ENCODE measurements at places on chromosomes 6 and 20.
A peak's percentile ranks its signal among the peaks of the same experiment; 100 is the strongest.

- no peak overlapping the region for H3K4me3 ChIP-seq
- H3K27ac ChIP-seq, result no peak overlapping the region
- no peaks in the 10 kb centered on the region for H3K27me3 ChIP-seq
- no peaks in the 10 kb centered on the region for H3K36me3 ChIP-seq
- no peak for DNase-seq
Measured at GRCh38 chr20:11754451-11754850, 163.2 kb upstream of the BTBD3 start.

GRCh38 chr6:160108077-160108476 lies 13.5 kb upstream of the SLC22A1 start:
- peak overlapping the region; percentile 5 for H3K27ac ChIP-seq
- no peaks in the 10 kb centered on the region for H3K27me3 ChIP-seq
- H3K36me3 ChIP-seq, result peaks cover 16% of the 10 kb centered on the region
- H3K4me1 ChIP-seq, result peaks cover 30% of the 10 kb centered on the region
- no peak for DNase-seq

- peaks cover 26% of the 10 kb centered on the region for H3K4me1 ChIP-seq
- no peaks in the 10 kb centered on the region for H3K27me3 ChIP-seq
- H3K4me3 ChIP-seq, result peak overlapping the region; percentile 59
- peaks cover 4% of the 10 kb centered on the region for H3K36me3 ChIP-seq
Measured at GRCh38 chr6:42693725-42694323, 28.6 kb downstream of the PRPH2 start.

GRCh38 chr6:116090251-116090650 lies 10.4 kb upstream of the NT5DC1 start:
- DNase-seq, result no peak
- no peak overlapping the region for H3K27ac ChIP-seq
- H3K36me3 ChIP-seq, result no peaks in the 10 kb centered on the region
- peaks cover 2% of the 10 kb centered on the region for H3K27me3 ChIP-seq
- H3K4me1 ChIP-seq, result peaks cover 7% of the 10 kb centered on the region

DNA sequence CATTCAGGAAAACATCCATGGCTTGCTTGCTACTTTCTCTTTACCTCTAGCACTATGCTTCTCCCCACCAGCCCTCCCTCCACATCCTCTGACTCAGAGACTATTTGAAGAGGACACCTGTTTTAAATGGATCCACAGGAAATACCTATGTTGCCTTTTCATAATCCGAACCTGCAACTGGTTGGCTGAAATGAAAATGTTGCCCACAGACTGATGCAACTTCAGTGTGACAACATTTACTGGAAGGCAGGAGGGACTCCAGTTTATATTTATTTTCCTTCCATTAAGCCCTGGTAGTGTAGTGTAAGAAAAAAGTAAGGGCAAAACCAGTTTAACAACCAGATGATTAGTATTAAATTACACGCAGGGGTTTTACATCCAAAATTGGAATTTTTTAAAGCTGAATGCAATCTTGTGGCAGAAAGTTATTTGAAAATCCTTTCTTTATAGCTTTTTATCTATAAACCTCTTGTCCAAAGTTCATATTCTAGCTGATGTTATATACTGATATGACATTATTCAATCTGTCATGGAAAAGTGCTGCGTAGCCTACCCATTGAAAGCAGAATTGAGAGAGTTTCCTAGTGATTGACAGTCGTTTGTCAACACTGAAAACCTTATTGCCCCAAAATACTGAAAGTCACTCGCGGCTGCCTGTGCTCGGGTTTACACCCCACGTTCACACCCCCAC lies 881 bp upstream of the AIG1 start:
- H3K27ac ChIP-seq, result peak overlapping the region; percentile 98
- peak; percentile 31 for DNase-seq
- H3K4me1 ChIP-seq, result peaks cover 28% of the 10 kb centered on the region
- peak overlapping the region; percentile 88 for H3K4me3 ChIP-seq
- H3K27me3 ChIP-seq, result no peaks in the 10 kb centered on the region

DNA sequence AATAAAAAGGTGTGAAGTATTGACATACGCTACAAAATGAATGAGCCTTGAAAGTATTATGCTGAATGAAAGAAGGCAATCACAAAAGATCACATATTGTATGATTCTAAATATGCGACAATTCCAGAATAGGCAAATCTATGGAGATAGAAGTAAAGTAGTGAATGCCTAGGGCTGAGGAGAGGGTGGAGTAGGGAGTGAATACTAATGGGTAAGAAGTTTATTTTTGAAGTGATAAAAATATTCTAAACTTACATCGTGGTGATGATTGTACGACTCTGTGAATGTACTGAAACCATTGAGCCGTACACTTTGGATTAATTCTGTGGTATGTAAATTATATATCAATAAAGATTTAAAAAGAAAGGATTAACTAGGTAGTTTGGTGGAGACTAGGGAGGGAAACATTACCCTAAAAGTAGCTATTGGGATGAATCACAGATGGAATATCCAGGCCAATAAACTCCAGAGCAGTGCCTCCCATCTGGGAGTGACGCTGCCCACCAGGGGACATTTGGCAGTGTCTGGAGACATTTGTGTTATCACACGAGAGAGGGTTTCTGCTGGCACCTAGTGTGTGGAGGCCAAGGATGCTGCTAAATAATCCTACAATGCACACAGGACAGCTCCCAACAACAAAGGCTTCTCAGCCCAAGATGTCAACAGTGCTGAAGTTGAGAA lies 214.2 kb upstream of the PCSK2 start:
- H3K27ac ChIP-seq, result no peak overlapping the region
- DNase-seq, result no peak
- H3K4me1 ChIP-seq, result no peaks in the 10 kb centered on the region

DNA sequence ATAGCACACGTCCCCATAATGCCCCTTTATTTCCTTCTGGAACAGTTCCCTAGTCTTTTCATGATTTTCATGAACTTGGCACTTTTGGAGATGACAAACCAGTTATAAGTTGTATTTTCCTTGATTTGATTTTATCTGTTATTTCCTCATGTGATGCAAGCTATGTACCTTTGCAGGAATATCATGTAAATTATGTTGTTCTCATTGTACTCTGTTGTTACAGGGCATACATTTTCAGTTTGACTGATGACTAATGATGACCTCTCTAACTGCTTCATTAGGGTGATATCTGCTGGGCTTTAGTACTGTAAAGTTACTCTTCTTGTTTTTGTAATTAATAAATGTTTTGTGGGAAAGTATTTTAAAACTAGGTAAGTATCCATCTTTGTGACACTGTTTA lies 147.3 kb downstream of the ZFAND3 start:
- peaks cover 15% of the 10 kb centered on the region for H3K36me3 ChIP-seq
- H3K4me1 ChIP-seq, result peaks cover 81% of the 10 kb centered on the region
- no peak for DNase-seq
- no peaks in the 10 kb centered on the region for H3K27me3 ChIP-seq
- no peak overlapping the region for H3K27ac ChIP-seq

DNA sequence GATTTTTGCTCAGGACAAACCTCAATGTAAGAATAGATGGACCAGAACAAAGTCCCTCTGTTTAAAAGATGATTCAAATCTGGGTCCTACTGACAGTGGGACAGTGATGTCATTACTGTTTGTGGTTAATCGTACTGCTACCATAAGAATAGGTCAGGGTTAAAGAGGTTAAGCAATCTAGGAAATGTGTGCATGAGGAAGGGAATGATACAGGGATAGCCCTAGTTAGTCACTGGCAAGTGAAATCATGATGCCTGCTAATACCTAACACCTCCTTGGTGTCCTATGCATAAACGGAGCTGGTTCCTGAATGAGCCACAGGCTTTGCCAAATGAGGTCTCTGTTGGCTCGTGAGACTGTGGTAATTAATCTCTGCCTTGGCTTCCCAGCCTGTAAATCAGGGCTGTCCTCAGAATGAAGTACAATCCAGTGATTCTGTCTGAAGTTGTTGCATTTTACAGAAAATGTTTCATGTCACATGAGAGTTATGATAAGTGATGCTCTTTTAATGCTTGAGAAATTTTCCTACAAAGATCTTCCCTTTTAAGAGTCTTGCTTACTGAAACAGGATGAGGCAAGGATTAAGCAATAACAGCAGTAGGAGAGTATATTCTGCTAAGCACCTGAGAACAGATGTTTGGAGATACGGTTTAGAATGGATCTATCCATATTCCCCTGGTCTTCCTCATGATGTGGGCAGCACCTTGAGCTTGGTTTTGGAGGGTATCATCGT lies 3.8 kb downstream of the MEP1A start:
- no peaks in the 10 kb centered on the region for H3K4me1 ChIP-seq
- no peak overlapping the region for H3K4me3 ChIP-seq
- H3K27ac ChIP-seq, result no peak overlapping the region
- H3K27me3 ChIP-seq, result peaks cover 6% of the 10 kb centered on the region
- H3K36me3 ChIP-seq, result no peaks in the 10 kb centered on the region
- DNase-seq, result no peak

DNA sequence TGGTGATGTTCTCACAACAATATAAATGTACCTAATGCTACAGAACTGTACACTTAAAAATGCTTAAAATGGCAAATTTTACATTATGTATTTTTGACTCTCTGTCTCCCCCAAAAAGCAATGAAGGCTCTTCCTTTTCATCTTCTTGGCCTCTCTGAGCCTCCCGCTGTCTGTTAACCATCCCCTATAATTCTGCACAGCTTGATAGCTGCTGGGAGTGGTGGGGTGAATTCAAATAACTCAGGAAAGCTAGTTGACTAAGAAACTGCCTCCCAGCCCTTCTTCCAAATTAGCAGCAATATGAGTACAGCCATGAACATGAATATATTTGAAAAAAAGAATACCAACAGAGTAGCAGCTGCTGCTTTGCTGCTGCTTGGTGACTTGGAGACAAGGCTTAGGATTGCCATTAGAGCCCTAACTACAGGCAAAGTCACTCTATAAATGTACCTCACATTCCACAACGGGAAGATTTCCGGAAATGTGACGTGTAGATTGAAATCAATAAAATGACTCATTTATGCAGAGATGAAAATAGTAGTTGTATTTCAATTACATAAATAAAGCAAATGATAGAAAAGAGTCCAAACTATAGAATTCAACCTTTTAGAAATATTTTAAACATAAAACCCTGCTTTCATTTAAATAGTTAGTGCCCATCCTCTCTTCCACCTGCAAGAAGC lies 200.1 kb upstream of the HEY2 start:
- no peak for DNase-seq
- H3K36me3 ChIP-seq, result no peaks in the 10 kb centered on the region
- H3K4me3 ChIP-seq, result no peak overlapping the region
- H3K27me3 ChIP-seq, result peaks cover 18% of the 10 kb centered on the region

DNA sequence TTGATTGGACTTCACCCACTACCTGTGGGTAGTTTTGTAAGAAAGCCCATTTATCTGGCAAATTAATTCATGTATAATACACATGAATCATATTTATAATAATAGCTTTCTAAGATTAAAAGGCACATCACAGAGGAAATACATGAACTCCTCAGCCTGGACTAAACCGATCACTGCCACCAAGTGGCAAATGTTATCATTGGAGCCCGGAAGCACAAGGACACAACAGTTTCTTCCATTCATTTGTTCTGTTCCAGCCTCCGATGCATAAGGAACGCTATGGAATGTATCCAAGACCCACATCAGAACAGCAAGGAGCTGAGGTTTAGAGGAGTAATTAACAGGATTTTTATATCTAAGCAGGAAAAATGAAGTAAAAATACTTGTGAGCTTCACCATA lies 13.9 kb upstream of the IPCEF1 start:
- no peak overlapping the region for H3K4me3 ChIP-seq
- H3K36me3 ChIP-seq, result no peaks in the 10 kb centered on the region
- DNase-seq, result peak; percentile 23
- H3K27ac ChIP-seq, result no peak overlapping the region
- peaks cover 6% of the 10 kb centered on the region for H3K4me1 ChIP-seq

DNA sequence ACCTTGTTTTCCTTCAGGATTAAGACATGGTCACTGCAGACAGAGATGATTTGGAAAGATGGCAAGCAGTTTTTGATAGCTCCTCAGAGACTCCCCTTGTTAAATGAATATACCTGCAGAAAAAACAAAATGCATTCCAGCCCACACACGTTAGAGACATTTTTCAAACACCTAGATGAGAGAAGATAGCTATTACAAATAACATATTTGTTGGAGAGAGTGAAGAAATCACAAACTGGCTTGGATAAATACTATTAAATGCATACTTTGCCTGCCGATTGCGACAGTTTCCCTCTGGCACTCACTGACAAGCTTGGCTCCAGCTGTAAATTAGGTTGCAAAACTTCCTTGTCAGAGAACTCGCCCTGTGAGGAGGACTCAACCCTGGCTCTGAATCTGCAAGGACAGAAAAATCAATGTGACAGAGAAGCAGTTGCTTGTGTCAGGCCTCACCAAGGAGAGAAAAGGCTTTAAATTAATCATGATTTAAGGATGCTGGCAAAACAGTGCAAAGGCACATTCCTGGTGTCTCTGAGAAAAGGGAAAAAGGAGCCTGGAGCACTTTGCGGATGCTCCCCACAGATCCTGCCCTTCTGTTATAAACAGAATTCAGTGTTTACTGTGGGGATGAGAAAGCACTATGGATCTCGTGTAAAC lies 423.7 kb upstream of the MARCKS start:
- no peaks in the 10 kb centered on the region for H3K36me3 ChIP-seq
- H3K4me3 ChIP-seq, result no peak overlapping the region
- DNase-seq, result no peak
- no peaks in the 10 kb centered on the region for H3K27me3 ChIP-seq
- no peaks in the 10 kb centered on the region for H3K4me1 ChIP-seq

GRCh38 chr6:141451181-141451510 lies 681.6 kb upstream of the GJE1 start:
- no peaks in the 10 kb centered on the region for H3K27me3 ChIP-seq
- H3K36me3 ChIP-seq, result no peaks in the 10 kb centered on the region
- H3K4me3 ChIP-seq, result no peak overlapping the region
- H3K4me1 ChIP-seq, result no peaks in the 10 kb centered on the region

GRCh38 chr20:16515046-16515445 lies 58.2 kb downstream of the KIF16B start:
- H3K27me3 ChIP-seq, result no peaks in the 10 kb centered on the region
- H3K4me3 ChIP-seq, result no peak overlapping the region
- peaks cover 7% of the 10 kb centered on the region for H3K4me1 ChIP-seq
- H3K27ac ChIP-seq, result no peak overlapping the region

DNA sequence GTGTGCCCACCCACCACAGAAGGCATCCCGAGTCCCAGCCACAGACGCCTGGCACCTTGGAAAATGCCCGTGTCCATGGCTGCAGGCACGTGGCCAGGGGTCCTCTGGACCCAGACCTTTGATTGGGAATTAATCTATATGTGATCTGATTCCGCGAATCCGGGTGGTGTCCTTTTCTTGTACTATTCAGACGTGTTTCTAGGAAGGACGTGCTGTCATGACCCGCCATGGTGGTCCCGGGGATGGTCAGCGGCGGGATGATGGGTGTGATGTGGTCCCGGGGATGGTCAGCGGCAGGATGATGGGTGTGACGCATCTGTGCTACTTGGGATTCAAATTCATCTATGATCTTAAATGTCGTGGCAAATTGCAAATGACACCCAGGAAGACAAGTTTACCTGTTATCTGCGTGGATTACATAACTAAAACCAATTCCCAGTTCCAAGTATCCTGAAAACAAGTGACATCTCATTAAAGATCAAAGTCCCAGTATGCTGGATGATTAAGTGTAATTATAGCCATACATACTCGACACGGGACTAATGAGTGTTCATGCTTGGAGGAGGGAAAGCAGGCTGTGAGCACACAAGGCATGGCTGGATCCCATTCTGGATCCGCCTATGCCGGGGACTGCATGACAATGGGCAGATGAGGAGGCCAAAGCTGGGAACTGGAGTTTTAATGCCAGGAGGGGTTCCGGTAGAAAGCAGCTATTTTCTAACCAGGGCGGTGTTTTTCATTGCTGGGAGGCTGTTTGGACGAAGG lies 256.5 kb downstream of the TAF4 start:
- DNase-seq, result no peak
- H3K27me3 ChIP-seq, result peaks cover 8% of the 10 kb centered on the region
- no peaks in the 10 kb centered on the region for H3K36me3 ChIP-seq
- no peak overlapping the region for H3K27ac ChIP-seq
- no peaks in the 10 kb centered on the region for H3K4me1 ChIP-seq
- H3K4me3 ChIP-seq, result no peak overlapping the region

Measured in naive thymus-derived CD8-positive, alpha-beta T cell (primary cell).